Glomerular endothelial cell (primary cell): ENCODE measurements at places on chromosomes 11 and 22.

DNA sequence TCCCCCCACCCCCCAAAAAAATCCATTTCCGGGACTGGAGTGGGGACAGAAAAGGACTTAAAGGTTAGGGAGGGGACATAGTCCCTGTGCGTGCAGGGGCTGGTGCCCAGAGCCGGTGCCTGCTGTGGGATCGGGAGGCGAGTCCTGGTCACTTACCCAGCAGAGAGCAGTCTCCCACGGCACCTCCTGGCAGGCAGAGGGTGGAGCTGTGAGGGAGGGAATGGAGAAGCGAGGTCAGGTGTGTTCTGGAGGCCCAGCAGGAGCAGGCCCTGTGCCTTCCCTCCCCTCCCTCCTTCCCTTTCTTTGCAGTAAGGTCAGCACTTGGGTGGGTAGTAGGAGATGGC lies 28.4 kb downstream of the SHANK3 start:
- no peak for DNase-seq

DNA sequence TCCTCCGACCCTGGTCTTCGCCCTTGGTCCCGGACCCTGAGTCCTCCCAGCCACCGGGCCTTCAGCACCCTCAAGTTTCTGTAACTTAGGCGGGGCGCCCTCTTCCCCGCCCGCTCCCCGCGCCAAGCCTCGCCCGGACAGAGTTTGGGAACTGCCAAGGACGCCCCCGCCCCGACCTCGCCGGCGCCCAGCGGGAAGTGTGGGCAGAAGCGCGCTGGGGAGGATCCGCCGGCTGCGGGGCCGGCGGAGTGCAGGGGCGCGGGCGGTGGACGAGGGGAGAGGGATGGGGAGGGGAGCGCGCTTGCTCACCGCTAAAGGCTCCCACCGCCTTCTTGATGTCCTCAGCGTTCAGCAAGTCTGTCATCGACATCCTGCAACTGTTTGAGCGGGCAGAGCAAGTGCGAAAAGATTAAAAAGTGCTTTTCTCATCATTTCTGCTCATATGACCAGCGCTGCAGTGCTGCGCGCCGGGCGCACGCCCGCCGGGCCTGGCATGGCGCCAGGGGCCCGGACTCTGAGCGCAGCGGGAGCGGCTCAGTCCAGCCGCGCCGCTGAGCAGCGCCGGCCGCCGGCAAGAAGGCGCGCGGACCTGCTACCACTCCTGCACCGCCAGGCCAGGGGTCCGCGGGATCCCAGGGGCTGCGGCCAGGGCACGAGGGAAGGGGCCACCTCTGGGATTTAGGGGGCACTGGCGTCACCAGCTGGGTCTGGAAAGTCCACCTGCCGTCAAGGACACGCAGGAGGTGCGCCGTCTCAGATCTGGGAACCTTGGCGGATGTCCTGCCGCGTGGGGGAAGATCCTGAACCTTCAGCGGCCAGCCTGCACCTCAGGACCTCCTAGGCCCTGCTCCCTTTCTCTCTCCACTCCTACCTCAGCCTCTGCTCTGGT lies at the start of gene PVALB:
Gene PVALB, minus strand, starts transcription at position 400 of the 889 bp plus-strand sequence. Its CDS starts 30 bp downstream, at position 370.
- no peak for DNase-seq

DNA sequence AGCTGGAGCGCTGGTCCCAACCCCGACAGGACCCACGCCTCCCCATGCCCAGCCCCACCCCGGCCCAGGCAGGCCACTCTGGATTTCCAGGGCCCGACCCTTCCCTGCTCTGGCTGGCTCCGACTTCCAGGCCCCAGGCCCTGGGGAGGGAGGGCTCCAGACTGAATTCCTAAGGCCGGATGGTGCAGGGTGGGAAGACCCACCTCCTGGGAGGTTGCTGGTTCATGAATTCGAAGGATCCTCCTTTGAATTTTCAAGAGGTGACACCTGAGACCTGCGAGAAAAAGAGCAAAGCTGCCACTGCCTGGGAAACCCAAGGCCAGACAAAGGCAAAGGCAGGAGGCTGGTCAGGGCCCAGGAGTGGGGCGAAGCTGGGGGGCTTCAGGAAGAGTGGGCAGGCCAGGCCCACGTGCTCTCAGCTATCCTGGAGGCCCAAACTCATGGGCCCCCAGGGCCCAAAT lies 47.0 kb upstream of the LINC01488 start:
- no peak for DNase-seq

GRCh38 chr11:60428517-60428916 lies 855 bp upstream of the MS4A5 start:
- DNase-seq, result no peak

DNA sequence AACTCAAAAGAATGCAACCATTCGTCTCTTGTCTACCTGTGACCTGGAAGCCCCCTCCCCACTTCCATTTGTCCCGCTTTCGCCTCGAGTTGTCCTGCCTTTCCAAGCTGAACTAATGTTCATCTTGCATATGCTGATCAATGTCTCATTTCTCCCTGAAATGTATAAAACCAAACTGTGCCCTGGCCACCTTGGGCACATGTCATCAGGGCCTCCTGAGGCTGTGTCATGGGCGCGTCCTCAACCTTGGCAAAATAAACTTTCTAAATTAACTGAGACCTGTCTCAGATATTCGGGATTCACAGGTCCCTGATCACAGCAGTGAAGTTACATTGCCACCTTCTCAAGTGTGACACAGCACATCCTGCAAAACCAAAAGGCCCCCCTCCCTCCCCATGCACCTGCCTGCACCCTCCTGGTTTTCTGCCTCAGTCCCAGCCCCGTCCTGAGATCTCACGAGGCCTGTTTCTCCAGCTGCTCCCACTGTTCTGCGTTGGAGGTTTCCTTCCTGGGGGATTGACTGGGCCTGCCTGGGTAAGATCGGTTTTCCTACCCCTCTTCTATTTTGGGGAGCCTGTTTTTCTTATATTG lies 1328.7 kb downstream of the TBC1D22A start:
- no peak for DNase-seq

DNA sequence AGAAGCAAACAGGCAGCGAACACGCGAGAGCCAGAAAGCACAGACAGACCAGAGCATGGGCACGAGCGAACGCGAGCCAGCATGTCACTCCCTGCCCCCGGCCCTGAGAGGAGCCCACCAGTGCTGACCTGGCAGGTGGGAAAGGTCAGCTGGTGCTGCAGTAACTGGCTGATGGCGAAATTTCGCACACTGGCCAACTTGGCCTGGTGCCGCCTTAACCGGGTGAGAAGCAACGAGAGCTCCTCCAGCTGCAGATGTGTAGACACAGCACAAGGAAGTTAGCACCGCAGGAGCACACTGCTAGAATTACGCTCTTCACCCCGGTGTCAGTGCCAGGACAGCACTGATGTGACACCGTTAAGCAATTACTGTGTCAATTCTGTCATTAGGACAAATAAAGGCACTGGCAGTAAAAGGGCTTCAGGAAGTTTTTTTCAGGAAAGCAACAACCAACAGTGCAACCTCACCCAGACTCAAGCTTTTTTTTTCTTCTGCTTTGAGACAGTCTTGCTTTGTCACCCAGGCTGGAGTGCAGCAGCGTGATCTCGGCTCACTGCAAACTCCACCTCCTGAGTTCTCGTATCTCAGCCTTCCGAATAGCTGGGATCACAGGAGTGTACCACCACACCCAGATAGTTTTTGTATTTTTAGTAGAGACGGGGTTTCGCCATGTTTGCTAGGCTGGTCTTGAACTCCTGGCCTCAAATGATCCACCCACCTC lies 76.8 kb downstream of the C11orf58 start:
- DNase-seq, result no peak

DNA sequence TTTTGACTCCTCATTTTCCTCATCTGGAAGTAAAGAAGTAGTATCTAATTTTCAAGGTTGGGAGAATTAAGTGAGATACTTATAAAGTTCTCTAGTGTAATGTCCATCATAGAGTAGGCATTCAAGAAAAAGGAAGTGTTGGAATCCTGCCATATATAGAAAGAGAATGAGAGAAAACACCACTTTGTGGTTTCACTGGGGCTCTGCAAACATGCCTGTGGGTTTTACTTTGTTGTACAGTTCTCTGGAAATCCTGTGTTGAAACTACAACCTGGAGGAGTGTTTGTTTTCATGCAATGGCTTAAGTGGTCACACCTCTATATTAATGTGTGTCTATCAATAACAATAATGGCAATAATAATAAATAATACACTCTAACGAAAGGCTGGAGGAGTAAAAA lies 741.7 kb downstream of the NELL1 start:
- no peak for DNase-seq

DNA sequence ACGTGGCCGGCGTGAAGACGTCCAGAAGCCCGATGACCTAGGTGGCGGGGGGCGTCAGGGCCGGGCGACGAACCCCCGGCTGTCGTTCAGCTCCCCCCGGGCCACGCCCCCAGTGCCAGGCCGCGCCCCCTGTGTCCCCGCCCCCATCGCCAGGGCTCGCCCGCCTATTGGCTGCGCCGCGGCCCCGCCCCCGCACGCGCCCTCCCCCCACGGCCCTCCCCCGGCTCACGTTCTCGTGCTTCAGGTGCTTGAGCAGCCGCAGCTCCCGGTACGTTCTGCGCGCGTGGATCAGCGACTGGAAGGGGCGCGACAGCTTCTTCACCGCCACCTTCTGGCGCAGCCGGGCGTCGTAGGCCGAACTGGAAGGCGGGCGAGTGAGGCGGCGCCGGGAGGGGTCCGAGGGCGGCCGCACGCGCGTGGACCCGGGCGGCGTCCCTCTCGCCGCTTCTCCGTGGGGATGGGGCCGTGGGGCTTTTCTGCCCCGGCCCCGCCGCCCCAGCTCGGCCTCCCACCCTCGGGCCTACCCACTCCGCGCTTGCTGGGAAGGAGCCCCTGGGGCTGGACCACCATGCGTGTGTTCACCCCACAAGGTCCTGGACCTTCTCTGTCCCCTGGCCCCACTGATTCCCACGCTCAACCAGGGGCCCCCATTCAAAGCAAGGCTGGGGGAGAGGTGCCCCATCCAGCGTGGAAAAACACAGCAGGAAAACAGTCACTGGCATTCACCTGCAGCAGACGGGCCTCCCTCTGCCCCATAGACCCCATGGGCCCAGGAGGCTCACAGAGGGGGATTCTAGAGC lies 2.4 kb downstream of the MAPK11 start:
- no peak for DNase-seq

- no peak for DNase-seq
Measured at GRCh38 chr11:134741453-134742223, 329.6 kb upstream of the B3GAT1 start.

DNA sequence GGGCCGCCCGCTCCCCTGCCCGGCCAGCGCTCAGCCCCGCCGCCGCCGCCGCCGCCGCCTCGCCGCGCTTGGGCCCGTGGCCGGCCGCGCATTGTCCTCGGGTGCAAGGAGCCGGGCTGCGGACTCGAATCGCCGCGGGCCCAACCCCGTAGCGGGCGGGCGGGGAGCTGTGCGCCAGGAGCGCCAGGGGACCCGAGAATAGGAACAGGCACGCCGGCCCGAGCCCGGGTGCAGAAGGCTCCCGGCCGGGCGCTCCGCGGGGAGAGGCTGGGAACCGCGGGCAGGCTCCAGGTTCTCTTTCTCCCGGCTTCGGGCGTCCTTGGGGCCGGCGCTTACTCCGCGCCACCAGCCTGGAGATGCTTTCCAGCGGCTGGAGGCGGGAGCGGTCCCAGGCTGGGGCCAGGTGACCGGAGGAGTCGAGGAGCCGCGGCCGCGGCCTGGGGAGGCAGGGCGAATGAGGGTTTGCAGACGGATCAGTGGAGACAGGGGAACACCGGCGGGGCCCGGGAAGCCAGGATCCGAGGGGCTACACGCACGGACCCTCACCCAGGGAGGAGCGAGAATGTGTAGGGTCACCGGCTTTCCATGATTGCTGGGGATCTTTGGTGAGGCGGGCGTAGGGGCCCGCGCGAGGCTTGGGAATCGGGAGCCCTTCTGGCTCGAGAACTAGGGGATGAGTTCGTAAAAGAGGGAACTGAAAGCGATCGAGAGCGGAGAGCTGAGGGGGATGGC lies 726 bp downstream of the PKNOX2 start:
- no peak for DNase-seq

- DNase-seq, result no peak
Measured at GRCh38 chr11:80188076-80188627, 747.3 kb upstream of the TENM4 start.

DNA sequence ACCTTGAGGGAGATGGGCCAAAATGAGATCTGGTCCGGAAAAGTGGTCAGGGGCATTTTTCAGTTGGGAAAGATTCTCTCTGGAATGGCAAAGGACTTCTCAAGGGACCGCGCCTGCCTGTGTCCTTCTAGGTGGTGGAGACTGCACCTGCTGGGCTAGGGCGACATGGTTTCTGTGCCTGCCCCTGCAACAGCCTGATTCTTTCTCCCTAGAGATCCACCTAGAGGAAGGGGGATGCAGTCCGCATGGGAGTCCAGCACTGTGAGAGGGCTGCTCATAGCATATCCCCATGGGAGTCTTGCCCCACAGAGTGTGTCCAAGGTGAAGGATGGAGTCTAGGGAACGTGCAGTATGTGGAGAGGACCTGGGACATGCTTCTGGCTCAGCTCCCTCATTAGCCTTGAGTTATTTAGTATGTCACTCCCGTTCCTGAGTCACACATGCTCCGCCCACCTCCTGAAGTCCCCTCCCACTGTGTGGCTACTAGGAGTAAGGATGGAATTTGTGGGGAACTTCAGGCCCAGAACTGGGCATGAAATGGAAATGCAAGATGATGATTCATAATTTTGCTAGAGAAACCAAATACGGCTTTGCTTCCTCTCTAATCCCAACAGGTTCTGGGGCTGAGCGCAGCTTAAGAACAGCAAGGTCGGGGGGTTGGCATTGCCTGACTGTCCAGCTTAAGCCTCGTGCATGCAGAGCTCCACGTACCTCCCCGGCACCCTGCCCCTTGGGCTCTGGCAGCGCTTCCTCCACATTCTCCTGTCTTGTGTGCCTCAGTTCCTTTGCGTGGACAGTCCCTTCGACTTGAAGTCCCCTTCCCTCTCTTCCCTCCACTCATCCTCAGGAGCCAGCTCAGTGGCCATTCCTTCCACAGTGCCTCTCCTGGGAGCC lies 35.0 kb downstream of the GRIK4 start:
- no peak for DNase-seq

DNA sequence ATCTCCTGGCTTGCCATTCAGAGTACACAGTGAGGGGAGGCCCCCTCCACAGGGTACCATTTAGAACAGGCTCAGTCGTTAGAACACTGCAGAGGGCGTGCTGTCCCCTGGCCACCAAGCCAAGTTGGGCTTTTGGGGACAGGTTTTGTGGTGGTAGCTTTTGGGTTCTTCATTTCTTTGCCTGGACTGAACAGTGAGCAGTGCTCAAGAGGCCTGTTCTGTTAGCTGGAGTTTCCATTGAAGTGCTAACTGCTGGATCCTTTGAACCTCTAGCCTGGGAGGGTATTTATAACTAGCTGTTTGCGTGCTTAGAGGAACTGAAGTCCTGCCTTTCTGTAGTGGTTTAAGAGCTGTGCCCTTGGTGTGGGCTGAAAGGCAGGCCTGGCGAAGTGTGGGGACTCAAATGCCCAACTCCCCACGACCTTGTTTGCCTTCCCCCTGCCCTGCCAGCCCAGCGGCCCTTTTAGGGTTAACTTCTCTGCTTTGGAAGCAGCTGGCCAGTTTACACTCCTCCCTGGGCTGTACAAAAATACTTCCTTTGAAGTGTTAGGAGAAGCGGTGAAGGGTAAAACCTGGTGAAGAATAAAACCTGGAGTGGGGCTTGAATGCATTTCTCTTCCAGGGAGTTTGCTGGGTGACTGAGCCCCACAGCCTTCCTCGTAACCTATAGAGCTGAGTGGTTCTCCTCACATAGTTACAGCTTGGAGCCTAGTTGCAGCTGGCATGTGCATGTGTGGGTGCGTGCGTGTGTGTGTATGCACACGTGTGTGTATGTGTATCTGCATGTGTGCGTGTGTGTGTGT lies 34.6 kb downstream of the ZNRF3 start:
- no peak for DNase-seq

- no peak for DNase-seq
Measured at GRCh38 chr22:32650553-32651345, 150.8 kb upstream of the TIMP3 start.
